ENCODE measurements at places on chromosomes 2 and 18.
A peak's percentile ranks its signal among the peaks of the same experiment; 100 is the strongest.

DNA sequence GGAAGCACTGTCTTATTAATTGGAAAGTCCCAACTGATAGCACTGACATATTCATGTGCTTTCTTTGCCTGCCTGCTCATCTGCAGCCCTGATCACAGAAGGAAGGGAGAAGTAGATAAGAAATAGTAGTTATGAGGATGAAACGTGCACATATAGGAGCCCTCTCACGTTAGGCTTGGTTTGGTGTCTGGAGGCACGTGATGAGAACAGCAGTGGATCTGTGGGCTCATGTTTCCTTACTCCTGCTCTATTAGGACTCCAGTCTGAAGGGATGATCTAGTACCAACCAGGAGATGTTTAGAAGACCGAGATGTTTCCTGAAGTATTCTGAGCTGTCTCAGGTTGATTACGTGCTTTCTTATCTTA, 84.9 kb downstream of the MAP4K4 start:
- DNase-seq: no peak

GRCh38 chr2:39144416-39144815, 23.6 kb upstream of the SOS1 start:
- no peak for DNase-seq

- DNase-seq: no peak
These were observed 468.9 kb downstream of the PARD3B start for GRCh38 chr2:205014201-205014600.

DNA sequence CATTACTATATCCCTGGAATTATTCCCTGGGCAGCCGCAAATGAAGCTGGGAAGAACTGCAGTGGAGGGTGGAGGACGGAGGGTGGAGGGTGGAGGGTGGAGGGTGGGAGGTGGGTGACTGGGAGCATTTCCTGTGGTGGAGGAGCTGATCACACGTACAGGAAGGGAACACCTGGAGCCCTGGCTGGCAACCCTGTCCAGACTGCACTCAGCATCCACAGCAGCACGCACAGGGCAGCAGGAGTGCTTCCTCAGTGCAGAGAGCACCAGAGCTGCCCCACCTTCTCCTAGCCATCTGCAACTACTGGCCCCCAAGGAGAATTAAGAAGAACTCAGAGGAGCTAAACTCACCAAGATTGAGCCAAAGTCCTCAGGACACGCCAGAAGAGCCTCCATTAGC, 249.9 kb downstream of the EIPR1 start:
- DNase-seq: no peak

GRCh38 chr2:240319855-240320203, 115.6 kb upstream of the GPC1 start:
- no peak for DNase-seq

GRCh38 chr2:145146691-145147090, 626.8 kb upstream of the ZEB2 start:
- no peak for DNase-seq

DNA sequence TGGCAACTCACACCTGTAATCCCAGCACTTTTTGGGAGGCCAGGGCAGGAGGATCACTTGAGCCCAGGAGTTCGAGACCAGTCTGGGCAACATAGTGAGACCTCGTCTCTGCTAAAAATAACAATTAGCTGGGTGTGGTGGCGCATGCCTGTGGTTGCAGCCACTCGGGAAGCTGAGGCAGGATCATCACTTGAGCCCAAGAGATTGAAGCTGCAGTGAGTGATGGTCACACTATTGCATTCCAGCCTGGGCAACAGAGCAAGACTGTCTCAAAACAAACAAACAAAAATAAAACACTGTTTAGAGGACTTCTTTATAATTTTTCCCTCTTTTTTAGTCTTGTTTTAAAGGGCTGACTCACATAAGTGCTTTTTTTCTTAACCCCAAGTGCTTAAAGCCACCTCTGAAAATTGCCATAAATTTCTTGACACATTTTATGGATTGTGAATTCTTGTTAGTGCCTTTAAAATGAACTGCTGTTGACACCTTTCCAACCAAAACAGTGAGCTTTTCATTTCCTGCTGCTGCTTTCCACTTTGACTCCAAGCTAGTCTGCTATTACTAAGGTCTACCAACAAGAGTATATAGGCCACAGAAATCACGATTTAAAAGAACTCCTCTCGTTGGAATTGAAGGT, 41.7 kb downstream of the CYP20A1 start:
- DNase-seq: no peak

DNA sequence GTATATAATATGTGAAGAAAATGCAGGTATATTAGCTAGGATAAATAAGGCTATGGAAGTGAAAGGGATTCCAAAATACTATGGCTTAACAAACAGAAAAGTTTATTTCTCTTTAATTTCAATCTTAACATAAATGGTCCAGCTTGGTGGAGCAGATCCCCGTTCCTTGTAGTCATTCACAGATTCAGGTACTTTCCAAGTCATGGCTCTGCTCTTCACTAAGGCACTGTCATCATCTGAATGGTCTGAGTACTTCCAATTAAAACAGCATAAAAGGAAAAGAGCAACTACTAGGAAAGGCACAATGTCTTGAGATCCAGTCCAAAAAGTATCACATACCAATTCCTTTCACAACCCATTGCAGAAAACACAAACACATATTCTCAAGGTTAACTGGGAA, 63.4 kb downstream of the OLA1 start:
- DNase-seq: no peak

DNA sequence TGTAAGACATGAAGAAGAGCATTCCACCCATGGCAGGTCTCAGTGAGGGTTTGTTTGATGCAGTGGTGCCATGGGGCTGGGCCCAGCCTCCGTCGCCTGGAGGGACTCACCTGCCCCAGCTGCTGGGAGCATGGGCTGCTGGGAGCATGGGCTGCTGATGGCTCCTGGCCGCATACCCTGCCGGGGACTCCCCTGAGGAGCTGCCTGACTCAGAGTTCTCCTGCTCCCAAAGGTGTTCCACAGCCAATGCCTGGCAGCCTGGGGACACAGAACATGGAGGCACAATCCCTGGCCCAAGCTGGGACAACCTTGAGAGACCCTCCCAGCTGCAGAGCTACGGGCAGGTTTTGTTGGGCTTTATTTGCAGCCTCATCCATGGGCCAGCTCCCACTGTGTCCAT, 108.4 kb downstream of the COPS8 start:
- no peak for DNase-seq

DNA sequence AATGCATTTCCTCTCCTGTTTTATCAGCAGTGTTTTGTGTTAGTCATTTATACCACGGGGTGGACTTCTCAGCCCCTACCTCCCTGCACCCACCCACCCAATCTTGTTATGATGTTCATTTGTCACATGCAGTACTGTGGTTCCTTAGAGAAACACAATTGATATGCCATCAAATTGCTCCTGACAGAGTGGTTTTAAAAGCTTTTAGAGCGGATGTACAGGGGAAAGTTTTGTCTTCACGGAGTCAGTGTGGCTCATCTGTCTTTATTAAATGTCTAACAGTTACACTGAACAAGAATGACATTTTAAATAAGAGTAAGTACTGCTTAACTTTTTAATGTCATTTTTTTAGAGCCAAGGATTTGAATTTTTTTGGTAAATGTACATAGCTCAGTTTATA, 156.9 kb downstream of the LRRTM1 start:
- no peak for DNase-seq

DNA sequence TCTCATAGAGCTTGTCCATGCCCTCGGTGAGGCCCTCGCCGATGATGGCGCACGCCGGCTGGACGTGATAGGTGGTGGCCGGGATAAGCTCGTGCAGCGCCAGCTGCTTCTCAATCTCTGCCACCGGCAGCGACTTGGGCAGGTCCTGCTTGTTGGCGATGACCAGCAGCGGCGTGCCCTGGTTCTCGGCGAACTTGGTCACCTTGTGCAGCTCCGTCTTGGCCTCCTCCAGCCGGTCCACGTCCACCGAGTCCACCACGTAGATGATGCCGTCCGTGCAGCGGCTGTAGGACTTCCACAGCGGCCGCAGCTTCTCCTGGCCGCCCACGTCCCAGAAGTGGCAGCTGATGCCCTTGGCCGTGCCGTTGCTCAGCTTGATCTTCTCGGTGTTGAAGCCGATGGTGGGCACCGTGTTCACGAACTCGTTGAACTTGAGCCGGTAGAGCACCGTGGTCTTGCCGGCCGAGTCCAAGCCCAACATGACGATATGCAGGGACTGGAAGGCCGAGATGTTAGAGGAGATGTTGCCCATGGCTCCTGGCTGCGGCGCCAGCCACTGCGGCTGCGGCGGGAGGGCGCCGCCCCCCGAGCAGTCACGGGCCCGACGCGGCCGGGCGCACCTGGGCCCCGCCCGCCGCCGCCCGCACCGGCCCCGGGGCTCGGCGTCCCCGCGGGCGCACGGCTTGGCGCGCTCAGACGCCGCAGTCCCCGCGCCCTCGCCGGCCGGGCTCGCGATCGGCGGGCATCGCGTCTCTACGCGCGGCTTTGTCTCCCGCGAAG, 636 bp downstream of the ARL4C start:
- no peak for DNase-seq

- no peak for DNase-seq
These were observed 13.3 kb downstream of the DHX57 start for GRCh38 chr2:38862476-38862875.

- no peak for DNase-seq
These were observed 809.9 kb downstream of the TSN start for GRCh38 chr2:122565364-122565763.

DNA sequence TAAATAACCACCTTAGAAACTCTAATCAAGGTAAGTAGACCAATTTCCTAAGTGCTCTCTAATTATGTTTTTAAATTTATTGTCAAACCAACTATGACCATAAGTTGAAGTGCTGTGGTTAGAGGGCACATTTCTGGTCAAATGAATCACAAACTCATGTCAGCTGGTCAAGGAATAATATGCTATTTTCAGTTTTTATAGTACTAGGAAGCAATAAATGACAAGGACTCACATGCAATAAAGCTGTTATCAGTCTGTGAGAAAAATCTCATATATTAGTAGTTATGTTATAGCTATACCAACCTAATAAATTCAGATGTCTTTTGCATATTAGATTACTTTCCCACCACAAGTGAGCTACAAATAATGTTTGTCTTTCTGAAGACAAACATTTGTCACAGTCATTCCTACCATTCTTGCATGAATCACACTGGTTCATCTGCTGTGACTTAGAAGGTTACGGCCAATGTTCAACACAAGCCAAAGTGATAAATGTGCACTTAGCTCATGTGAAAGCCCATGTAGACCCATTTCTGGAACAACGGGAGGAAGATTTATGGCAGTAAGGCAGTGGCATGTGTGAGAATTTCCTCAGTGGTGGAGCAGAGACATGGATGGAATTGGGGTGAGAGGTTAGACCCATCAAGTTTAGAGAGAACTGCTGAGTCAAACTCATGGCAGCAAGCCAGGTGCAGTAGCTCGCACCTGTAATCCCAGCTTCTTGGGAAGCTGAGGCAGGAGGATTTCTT, 27.4 kb upstream of the CCNYL1 start:
- DNase-seq: no peak

- no peak for DNase-seq
These were observed 81.7 kb downstream of the FEZ2 start for GRCh38 chr2:36516136-36516870.

DNA sequence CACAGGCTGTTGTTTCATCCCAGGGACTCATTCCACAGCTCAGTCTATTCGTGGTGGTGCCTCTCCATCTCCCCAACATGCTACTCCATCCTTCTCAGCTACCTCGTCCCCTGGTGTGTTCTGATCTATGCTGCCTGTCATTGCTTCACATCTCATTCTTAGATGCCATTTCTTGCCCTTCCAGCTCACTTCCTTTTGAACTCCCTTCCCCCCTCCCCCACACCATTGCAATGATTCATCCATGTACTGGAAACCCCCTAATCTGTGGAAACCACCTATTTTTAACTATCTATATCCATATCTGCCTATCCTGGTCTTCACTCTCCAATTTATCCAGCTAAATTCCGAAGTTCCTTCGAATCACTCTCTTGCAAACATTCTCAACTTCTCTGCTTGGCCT, 65.7 kb upstream of the PARD3B start:
- no peak for DNase-seq

DNA sequence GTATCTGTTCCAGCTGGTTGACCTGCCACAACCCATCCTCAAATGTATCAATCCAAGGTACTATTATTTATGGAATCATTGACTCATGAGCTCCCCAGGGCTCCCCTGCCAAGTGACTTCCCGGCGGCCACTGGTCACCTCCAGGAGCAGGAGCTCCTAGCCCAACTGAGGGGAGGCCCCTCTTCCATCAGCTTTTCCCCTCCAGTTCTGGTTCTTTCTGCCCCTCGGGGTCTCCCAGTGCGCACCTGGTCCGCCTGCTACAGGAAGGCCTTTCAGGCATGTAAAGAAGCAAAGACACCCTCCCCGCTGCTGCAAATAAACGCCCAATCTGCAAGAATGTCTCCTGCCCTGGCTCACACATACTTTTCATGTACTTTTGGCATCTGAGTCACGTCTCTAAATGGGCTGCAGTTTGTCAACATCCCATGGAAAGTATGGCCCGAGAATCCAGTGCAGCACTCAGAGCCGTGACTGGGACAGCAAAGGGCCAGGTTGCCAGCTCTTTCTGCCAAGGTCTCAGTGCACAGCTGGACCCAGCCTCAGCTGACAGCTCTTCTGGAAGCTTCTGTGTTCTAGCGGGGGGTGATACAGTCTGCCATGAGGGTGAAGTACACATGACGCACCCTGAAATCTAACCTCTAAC, 41.4 kb downstream of the KLHL29 start:
- DNase-seq: no peak

- DNase-seq: no peak
These were observed 165.3 kb downstream of the LCLAT1 start for GRCh38 chr2:30612371-30612770.

- no peak for DNase-seq
These were observed 507.1 kb upstream of the TNP1 start for GRCh38 chr2:217366966-217367365.

GRCh38 chr2:207092818-207093217, 72.9 kb downstream of the KLF7 start:
- DNase-seq: no peak

DNA sequence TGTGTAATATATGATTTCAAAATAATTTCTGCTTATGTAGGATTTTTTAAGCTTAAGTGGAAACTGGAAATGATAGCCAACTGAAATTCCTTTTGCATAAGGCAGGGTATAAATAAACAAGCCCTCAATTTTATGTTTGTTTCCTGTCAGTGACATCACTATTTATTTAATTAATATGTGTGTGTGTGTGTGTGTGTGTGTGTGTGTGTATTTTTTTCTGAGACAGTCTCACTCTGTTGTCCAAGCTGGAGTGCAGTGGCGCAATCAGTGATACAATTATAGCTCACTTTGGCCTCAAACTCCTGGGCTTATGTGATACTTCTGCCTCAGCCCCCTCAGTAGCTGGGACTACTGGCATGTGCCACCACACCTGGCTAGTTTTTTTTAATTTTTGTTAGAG, 29.3 kb upstream of the CYP20A1 start:
- no peak for DNase-seq

DNA sequence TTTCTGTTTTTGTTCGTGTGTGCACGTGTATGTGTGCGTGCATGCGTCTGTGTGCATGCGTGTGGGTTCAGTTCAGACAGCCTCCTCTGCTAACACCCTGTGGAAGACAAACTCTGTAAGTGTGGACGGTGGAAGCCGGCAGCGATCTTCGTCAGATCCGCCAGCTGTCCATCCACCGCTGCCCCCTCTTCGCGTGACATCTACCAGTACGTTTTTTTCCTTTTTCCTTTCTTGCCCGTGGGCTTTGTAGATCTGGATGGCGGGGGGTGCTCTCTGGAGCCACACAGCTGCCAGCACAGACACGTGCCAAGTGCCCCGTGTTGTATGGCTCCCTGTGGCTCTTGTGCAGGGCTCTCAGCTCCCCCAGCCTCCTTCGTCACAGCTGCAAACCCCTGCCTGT, 32.3 kb downstream of the ITGB1BP1 start:
- no peak for DNase-seq

- no peak for DNase-seq
These were observed 11.1 kb upstream of the KLHL30 start for GRCh38 chr2:238127165-238128060.

- peak; percentile 2 for DNase-seq
These were observed 92.9 kb downstream of the MREG start for GRCh38 chr2:215920244-215921100.
